ENCODE measurements at places on chromosomes 7 and 10.

DNA sequence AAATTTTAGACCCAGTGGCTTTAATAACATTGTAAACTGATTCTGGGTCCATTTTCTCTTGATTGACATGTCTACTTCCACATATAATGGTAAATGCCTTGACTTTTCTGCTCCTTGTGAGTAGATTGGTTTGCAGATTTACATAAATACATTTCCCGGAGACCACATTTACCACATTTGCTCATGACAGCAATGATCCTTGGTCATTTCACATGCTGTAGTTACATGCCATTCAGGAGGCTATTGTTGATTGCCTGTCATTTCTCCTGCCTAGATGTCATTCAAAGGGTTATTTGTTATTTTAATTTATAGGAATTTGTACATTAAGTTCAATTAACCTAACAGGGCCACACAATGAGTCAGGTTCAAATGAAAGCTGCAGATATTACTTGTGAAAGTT lies 280.5 kb downstream of the CNTNAP2 start:
- no peak for DNase-seq

- DNase-seq, result no peak
These were observed 71.6 kb downstream of the NKX6-2 start for GRCh38 chr10:132714096-132714985.

DNA sequence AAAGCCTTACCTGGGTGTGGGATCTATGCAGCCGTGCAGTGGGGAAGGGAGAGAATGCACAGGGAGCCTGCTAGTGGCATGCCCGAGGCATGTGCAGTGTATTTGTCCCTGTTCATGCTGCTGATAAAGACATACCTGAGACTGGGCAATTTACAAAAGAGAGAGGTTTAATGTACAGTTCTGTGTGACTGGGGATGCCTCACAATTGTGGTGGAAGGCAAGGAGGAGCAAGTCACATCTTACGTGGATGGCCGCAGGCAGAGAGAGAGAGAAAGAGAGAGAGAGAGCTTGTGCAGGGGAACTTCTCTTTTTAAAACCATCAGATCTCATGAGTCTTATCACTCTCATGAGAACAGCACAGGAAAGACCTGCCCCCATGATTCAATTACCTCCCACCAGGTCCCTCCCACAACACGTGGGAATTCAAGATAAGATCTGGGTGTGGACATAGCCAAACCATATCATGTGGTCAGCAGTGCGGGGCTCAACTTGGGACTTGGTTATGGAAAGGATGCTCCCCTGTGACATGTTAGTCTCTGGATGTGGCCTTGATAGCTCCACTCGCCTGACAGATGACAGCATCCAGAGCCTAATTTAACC lies 128.9 kb downstream of the DOCK1 start:
- DNase-seq, result no peak

GRCh38 chr7:98836811-98837629 lies 32.8 kb downstream of the TMEM130 start:
- DNase-seq, result peak; percentile 82

GRCh38 chr7:117066668-117067067 lies 113.4 kb downstream of the ST7 start:
- no peak for DNase-seq

DNA sequence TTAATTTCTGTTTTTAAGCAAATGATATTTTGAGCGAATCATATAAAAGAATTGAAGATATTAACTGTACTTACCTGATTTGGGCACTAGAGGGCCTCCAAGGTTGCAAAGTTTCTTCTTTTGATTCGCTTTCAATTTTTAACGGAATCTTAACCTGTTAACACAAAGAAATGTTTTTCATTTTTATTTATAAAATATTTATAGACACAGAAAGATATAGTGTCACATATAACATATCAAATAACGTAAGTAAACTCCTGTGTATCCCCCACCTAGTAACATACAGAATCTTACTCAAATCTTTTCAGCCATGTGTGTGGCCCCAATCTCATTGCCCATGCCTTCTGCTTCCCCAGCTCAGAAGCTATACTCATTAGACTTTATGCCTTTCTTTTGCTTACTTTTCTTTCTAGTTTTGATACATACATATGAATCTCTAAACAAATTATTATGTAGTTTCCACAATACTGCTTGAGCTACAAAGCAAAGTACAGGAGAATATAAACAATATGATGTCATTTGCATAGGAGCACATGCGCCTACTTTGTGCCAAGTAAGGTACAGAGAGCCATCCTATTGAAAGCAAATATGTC lies 49.5 kb upstream of the ZPBP start:
- no peak for DNase-seq
